Frontal cortex (tissue), 4 donors: ENCODE measurements at places on chromosomes 3 and 15. TPM values are rescaled to one million over a fixed set of nuclear protein-coding genes. Genes with fewer than 3 reads are reported as not detected.

DNA sequence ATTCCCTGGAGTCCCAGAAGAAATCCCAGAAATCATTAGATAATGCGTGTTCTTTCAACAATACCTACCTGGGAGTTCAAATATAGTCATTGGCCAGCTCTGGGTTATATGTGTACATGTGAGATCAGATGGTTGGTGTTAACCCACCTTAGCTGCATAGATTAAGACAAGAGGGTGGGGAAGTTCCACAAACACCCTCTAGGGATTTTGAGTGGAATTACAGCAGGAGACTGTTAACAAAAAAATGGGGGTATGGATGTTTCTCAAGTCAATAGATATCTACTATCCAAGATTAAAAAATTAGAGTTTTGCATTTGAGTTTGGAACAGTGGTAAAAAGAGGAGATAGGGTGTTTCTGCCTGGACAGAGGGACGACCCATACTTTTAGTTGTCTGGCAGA lies 282.5 kb upstream of the CNTN3 start:
- DNase-seq, result no peak

- no peak for DNase-seq
Observed at GRCh38 chr15:40266828-40267304, 16.0 kb downstream of the ANKRD63 start.

DNA sequence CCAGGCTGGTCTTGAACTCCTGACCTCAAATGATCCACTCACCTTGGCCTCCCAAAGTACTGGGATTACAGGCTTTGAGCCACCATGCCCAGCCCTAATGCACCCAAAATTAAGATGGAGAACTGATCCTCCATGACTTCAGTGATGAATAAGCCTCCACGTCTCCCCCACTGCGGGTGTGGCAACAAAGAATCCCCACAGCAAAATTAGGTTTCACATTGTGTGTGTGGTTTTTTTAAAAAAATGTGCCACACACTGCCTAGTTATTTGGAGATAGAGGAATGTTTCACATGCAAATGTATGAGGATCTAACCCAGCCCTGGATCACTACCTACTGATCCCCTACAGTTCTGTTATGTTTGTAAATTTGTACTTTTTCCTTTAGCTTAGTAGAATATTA lies 17.3 kb downstream of the HDAC11 start:
- no peak for DNase-seq

- no peak for DNase-seq
Observed at GRCh38 chr15:70236341-70237086, 138.8 kb upstream of the TLE3 start.

DNA sequence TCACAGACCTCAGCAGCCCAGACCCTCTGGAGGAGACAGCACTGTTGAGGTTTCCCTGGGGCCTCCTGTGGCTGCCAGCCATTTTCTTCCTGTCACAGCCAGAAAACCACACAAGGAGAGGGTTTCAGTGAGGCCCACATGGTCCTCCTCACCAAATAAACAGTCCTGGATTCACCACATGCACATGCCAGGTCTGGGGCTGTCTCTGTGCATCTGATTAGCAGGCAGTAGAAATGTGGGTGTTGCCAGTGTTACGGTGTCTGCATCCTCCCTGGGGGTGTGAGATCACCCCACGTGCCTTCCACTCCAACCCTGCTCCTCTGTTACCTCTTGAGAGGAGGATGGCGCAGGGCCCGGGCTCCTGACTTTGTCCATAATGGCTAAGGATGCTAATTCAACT lies 140.4 kb downstream of the CHDH start:
- no peak for DNase-seq

GRCh38 chr3:26350853-26351252 lies 271.7 kb upstream of the LRRC3B start:
- DNase-seq, result no peak

- DNase-seq, result peak; percentile 90
Observed at GRCh38 chr3:52533623-52534280, at the start of gene NT5DC2. Gene NT5DC2 (minus strand): TSS chr3:52533857. CDS start chr3:52533737, 120 bp downstream.

GRCh38 chr15:99476413-99477222 lies 89.2 kb upstream of the MEF2A start:
- DNase-seq, result no peak

GRCh38 chr3:50624634-50625033 lies 7.7 kb downstream of the MAPKAPK3 start:
- no peak for DNase-seq

GRCh38 chr3:52039846-52040245 lies 16.5 kb downstream of the DUSP7 start:
- DNase-seq, result peak; percentile 80

DNA sequence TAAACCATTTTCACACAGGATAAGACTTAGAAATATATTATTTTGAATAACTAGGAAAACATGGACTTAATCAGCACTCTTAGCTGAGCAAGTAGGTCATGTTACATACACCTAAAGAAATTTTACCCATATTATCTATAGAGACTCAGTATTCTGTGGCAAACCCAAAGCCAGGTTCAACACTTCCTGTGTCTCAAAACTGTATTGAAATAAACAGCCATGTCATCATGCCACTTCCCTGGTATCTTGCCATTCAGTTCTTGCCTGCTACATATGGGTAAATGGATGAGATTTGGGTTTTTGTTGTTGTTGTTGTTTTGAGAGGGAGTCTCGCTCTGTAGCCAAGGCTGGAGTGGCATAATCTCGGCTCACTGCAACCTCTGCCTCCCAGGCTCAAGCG lies 141.5 kb upstream of the PLXND1 start:
- DNase-seq, result no peak

DNA sequence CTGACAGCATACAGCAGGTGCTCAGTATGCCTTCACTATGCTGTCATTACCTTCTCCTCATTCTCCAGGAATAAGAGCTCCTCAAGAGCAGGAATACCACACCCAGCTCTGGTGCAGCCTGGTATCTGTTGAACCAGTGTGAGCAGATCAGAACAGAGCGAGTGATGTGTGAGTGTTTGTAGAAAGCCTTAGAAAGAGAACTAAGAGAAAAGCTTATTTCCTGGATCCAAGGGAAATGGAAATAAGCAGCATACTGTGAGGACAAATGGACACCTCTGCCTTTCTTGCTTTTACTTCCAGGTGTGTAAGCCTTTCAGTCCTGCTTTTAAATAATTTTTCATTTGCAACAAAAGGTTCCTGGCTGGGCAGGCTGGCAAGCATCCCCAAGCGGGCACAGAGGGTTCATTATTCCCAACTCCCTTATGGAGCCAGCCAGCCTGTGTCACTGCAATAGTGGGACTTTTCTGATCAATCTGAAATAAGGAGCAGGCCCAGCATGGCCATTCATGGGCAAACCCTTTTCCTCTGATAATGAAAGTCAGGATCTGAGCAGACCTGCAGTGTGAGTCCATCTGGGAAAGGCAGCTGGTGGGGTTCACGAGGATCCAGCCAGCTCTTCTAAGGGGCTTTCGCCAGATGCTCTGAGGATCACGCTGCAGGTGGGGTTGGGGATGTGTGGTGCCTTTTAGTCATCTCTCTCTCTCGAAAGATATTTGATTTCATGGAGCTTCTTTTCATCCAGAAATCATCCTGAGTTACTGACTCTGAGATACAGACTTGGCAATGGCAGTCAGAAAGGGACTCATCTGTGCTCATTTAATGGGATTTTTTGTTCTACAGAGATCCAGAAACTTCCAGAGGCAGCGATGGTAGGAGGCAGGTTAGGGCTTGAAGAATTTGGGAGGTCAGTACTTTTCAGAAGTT lies 594.9 kb upstream of the CFAP20DC start:
- no peak for DNase-seq

DNA sequence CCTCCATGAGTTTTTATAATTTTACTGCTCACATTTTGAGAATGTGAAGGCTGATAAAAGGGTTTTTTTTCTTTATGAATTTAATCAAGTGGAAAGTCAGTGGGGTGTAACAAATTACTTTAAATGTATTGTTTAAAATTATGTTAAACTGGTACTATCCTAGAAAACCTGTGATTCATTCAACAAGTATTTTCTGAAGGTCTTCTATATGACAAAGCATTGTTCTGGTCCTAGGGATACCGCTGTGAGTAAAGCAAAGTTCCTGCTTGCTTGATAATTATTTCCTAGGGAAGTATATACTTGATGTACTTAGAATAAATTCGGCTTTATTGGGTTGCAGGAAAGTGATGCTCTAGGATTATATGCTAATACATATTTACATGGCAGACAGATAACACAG lies 152.8 kb upstream of the GOLGA6L4 start:
- no peak for DNase-seq

DNA sequence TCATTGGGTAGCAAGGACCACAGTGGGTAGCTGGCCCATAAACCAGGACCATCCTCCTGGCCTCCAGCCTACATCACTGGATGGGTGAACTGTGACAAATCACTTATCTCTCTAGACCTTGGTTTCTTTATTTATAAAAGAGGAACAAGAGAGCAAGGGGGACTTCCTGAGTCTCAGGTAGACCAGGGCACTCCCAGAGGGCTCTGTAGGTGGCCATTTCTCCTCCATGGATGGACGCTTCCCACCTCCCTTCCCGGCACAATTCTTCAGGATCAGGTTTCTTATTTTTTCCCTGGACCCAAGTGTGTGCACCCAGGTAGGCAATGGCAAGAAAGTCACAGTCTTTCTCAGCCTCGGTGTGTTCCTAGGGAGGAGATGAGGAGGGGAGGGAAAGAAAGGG lies 41.4 kb upstream of the SPATA12 start:
- no peak for DNase-seq

GRCh38 chr3:128555098-128555825 lies 62.3 kb upstream of the GATA2 start:
- no peak for DNase-seq

GRCh38 chr15:39787479-39787878 lies 4.8 kb upstream of the FSIP1 start:
- no peak for DNase-seq

DNA sequence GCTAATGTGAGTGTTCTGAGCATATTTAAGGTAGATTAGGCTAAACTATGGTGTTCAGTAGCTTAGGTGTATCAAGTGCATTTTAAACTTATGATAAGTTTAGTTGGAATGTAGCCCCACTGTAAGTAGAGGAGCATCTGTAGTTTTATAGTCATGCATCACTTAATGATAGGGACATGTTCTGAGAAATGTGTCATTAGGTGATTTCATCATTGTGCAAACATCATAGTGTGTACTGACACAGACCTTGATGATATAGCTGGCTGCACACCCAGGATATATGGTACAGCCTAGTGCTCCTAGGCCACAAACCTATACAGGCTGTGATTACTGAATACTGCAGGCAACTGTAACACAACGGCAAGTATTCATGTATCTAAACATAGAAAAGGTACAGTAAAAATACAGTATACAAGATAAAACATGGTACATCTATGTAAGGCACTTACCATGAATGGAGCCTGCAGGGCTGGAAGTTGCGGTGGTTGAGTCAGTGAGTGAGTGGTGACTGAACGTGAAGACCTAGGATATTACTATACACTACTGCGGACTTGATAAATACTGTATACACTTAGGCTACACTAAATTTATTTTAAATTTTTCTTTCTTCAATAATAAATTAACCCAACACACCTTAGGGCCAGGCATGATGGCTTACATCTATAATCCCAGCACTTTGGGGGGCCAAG lies 17.9 kb downstream of the DNAH1 start:
- no peak for DNase-seq

GRCh38 chr3:181956122-181956521 lies 244.4 kb downstream of the SOX2 start:
- DNase-seq, result no peak

DNA sequence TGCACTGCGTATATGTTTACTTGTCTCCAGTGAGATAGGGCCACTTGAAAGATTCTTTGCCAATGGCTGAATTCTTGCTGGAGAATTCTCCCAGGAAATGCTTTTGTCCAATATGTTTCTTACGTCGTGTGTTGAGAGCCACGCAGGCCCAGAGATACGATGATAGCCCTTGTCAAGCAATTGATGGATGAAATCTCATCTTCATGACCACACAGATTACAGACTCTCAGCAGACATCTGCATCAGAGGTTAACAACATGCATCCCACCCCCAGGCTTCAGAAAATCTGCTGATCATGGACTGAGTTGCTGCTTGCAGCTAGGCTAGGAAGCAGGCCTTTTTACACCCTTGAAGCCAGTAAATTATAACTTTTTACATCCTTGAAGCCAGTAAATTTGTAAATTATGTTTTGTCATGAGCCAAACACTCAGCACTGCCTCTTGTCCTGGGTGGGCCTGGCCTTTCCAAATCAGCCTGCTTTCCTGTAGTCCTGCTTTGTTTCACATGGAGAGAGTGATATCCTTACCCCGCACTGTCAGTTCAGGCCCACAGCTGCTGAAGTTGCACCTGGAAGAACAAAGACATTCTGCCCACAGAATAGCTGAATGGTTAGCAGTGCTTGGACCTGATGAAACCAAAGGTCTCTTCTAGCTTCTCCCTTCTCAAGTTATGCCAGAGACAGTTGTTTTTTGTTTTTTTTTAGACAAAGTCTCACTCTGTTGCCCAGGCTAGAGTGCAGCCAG lies 84.4 kb downstream of the GPR156 start:
- DNase-seq, result no peak

GRCh38 chr15:92637626-92638025 lies 17.9 kb downstream of the FAM174B start:
- DNase-seq, result no peak

- DNase-seq, result no peak
Observed at GRCh38 chr15:58535894-58536293, 104.1 kb downstream of the LIPC start.

DNA sequence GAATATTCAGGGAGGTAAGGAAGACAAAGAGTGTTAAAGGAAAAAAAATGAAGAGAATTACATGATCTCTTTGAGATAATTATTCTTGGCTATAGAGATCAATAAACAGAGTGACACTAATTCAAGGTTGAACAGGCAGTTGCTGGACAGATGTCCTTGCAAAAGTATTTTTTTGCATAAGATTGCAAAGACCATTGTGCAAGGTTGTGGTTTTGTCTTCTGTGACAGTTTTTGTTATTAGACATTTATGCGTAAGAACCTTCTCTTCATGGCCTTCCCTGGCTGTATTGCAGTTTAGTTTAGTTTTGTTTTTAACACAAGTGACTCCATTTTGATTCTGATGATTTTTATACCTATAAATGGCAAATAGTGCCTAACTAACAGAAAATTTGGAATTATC lies 682.8 kb upstream of the ARPP21 start:
- no peak for DNase-seq

GRCh38 chr15:66720206-66721010 lies 18.4 kb downstream of the SMAD6 start:
- DNase-seq, result no peak

The CAPN3 gene
- total RNA-seq, result 2.0 TPM

The ZXDC gene
- 36.3 TPM for total RNA-seq

The C2CD4A gene
- total RNA-seq, result under 0.01 TPM

The CPLX3 gene
- total RNA-seq, result 0.82 TPM

The LRRN1 gene
- 24.9 TPM for total RNA-seq

The MESP2 gene
- total RNA-seq, result not detected

The XIRP1 gene
- not detected for total RNA-seq

The BCL2A1 gene
- total RNA-seq, result 0.82 TPM

The CYP1A2 gene
- not detected for total RNA-seq

The ACTC1 gene
- total RNA-seq, result 0.41 TPM

The ZBTB38 gene
- total RNA-seq, result 149 TPM

The RYR3 gene
- 21.2 TPM for total RNA-seq
